ENCODE measurements at places on chromosomes 1 and 21. TPM values are rescaled to one million over a fixed set of nuclear protein-coding genes. Genes with fewer than 3 reads are reported as not detected.

Gene CFHR3
- total RNA-seq, result not detected

- no peak for DNase-seq
Observed at GRCh38 chr1:40075266-40075665, 21.8 kb downstream of the PPT1 start.

Gene HTR1D
- 0.05 TPM for total RNA-seq

GRCh38 chr1:16243215-16243610, 6.2 kb upstream of the CPLANE2 start:
- no peak for DNase-seq

DNA sequence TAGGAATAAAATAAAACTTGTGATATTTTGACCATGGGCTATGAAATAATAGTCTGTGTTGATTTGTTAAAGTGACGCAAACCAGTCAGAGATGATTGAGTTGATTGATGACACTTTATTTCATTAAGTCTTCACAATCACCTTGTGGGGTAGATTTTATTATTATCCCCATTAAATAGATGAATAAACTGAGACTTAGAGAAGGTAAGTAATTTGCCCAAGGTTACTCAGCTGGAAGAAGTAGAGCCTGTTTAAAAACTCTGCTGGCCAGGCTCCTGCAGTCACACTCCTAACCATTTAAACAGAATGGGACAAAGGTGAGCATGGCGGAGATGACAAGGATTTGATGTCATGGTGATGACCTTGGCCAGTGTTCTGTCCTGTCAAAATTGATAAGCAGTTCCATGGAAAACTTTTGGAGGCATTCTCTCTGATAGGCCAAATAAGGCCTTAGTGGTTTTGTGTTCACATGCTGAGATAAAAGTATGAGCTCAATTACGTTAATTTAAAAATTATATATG, 22.7 kb upstream of the MCOLN3 start:
- DNase-seq, result no peak

DNA sequence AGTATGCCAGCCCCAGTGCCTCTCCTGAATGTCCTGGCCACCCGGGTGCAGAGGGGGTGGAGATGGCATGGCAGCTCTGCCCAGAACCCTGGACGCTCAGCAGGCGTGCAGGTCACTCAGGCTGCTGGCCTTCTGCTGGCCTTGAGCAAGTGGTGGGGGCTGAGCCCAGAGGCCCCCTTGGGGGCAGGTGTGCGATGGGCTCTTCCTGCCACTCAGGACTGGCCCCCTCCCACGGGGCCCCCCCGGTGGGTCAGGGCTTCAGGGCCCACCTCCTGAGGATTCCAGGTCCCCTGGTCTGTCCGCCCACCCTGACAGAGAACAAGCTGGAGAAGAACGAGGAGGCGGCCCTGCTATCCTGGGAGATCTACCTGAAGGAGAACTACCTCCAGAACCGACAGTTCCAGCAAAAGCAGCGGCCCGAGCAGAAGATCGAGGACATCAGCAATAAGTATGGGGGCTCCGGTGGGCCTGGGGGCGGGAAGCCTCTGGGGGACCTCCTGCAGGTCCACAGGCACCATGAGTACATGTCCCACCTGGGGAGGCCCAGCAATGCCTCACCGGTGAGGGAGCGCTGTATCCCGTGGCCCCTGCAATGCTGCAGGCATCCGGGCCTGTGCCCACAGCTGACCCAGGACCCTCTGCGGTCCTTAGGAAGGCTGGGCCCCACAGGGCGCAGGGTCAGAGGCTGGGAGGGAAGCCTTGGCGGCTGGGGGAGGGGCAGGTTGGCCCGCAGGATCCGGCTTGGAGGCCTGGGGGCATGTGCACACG, 37.0 kb upstream of the LRRC3 start:
- DNase-seq, result no peak

Gene CELA3A
- total RNA-seq, result not detected

DNA sequence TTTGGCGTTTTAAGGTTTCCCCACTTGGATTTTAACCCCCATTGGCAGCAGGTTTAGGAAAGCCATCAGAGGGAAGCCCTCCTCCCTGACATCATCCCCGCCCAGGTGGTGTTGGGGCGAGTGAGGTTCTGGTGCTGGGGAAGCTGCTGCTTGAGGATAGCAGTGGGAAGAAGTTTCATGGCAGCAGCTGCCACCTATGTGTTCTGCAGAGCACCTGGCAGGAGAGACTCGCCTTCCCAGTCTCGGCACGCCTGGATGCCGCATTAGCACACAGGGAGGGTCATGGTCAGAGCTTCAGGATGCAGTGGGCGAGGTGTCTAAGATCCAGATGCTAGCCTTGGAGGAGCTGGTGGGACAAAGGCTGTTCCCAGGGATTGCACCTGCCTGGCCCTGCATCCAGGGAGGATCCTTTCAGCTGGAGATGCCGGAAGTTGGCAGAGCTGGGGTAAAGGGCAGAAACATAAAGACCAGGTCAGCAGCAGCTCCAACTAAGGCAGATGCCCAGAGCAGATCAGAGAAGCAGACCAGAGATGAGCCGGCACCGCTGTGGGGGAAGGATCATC, 33.9 kb downstream of the ABCG1 start:
- DNase-seq, result no peak

GRCh38 chr1:22866868-22867267, 105.8 kb downstream of the LACTBL1 start:
- DNase-seq, result no peak

- no peak for DNase-seq
Observed at GRCh38 chr1:202230061-202230938, 36.7 kb downstream of the LGR6 start.

DNA sequence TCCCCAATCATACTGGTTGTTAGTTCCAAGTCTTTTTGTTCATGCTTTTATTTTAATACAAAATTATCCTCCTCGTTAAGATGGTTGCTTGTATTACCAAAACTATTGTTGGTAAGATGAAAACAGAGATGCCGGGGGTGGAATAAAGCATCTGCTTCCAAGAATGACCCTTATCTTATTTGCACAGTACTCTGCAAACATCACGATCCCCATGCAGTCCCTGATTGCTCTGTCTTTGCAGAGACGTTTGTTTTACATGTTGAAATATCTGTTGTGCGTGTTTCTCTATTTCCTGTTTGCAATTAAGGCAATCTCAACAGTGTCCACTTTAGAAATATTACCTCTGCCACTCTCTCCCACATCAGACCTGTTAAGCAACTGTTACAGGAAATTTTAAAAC, 141.3 kb upstream of the NCAM2 start:
- no peak for DNase-seq

- no peak for DNase-seq
Observed at GRCh38 chr1:47624531-47624930, 186.7 kb downstream of the FOXD2 start.

GRCh38 chr1:2215909-2216766, 12.0 kb upstream of the SKI start:
- DNase-seq, result no peak

DNA sequence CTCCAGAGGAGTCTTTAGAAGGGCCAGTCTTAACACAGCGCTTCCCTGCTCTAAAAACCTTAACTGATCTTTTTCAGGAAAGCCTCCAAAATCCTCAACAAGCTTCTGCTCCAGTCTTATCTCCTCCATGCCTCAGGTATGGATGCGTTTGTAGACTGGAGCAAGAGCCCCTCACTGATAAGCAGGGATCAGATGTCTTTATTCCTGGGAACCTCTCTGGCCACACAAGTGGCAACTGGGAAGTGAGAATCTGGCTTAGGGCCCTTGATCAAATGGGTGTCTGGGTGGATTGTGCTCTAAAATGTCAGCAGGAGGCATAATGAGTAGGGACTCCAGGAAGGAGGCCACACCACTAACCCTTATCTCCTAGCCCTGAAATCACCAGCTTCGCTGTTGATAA, 1.4 kb downstream of the ZBTB8A start:
- no peak for DNase-seq

DNA sequence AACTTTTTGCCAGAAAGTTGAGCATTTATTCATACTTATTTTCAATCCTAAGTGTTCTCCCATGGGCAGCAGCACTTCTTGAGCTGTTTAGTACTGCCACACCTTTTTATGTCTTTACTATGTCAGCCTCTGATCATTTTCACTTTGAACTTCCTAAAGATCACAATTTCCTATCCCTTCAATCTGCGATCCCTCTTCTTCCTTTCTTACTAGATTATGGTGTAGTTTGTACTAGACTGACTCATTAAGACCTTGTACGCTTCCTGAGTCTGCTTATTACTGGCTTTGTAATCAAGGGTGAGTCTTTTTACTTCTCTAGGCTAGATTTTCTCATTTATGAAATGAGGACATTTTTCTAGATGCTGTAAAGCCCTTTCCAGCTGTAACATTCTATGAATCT, 55.1 kb downstream of the LRIG2 start:
- no peak for DNase-seq

DNA sequence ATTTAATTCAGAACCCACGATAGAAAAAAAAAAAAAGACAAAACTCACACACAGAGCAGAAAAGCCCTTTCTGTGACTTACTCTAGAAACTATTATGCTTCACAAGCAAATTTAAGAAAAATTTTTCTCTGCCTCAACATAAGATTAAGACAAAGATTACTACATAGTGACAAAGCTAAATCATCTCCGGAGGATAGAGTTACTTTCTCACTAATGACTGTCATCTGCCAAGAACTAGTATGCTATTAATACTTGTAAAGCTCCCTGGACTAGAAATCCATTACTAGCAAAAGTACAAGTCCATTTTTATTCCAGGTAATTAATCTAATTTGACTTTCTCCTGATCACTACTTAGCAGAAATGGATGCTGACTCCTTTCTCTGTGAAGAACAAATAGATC, 25.9 kb downstream of the GREM2 start:
- DNase-seq, result no peak

Gene GBP3
- total RNA-seq, result 0.08 TPM
